HL-60 (cell line): ENCODE measurements at places on chromosomes 2 and 18.

GRCh38 chr2:123720760-123721159 is 304.3 kb upstream of the CNTNAP5 start:
- DNase-seq = no peak

GRCh38 chr2:37391711-37392110 is 47.3 kb downstream of the QPCT start:
- no peak for DNase-seq

- no peak for DNase-seq
Observed at GRCh38 chr18:36490897-36491296, 193.4 kb downstream of the FHOD3 start.

DNA sequence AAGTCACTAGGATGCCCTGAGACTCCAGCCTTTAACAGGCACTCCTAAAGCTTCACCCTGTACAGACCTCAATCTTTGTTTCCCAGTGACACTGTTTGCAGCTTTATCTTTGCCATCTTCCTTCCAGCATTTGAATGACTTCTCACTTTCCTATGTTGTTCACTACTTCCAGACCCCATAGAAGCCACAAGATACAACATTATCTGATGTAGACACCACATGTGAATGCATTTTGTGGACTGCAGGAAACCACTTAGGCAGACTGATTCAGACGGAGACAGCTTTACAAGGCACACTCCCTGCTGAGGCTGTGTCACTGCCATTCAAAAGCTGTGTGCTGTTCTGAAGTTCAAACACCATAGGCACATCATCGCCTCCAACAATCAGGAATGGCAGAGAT is 67.3 kb upstream of the SPATS2L start:
- DNase-seq = no peak

DNA sequence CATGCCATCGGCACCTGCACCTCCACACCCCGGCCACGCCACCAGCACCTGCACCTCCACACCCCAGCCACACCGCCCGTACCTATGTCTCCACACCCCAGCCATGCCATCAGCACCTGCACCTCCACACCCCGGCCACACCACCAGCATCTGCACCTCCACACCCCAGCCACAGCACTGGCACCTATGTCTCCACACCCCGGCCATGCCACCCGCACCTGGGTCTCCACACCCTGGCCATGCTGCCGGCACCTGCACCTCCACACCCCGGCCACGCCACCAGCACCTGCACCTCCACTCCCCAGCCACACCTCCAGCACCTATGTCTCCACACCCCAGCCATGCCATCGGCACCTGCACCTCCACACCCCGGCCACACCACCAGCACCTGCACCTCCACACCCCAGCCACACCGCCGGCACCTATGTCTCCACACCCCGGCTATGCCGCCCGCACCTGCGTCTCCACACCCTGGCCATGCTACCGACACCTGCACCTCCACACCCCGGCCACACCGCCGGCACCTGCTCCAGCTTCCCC is 390.3 kb upstream of the MYT1L start:
- DNase-seq = no peak
